ENCODE measurements at places on chromosomes 11 and 22. TPM values are rescaled to one million over a fixed set of nuclear protein-coding genes. Genes with fewer than 3 reads are reported as not detected.

DNA sequence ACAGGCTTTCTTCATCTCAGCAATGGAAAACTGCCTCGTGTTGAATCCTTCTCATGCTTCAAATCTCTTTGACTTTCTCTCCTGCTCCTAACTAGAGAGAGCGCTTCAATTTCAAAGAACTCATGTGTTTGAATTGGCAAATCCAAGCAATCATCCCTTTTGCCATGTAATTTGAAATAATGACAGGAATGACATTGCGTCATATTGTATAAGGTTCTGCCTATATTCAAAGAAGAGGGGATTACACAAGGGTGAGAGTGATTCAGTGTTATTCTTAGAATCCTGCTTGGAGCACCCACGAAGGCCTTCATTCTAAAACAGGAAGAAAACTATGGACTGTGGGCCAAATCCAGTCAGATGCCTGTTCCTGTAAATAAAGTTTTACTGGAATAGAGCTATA is 720.6 kb downstream of the JRKL start:
- no peaks in the 10 kb centered on the region for H3K4me1 ChIP-seq
- H3K36me3 ChIP-seq = no peaks in the 10 kb centered on the region
- H3K4me3 ChIP-seq = no peak overlapping the region
- no peak overlapping the region for H3K27ac ChIP-seq
- no peaks in the 10 kb centered on the region for H3K27me3 ChIP-seq
- DNase-seq = no peak

DNA sequence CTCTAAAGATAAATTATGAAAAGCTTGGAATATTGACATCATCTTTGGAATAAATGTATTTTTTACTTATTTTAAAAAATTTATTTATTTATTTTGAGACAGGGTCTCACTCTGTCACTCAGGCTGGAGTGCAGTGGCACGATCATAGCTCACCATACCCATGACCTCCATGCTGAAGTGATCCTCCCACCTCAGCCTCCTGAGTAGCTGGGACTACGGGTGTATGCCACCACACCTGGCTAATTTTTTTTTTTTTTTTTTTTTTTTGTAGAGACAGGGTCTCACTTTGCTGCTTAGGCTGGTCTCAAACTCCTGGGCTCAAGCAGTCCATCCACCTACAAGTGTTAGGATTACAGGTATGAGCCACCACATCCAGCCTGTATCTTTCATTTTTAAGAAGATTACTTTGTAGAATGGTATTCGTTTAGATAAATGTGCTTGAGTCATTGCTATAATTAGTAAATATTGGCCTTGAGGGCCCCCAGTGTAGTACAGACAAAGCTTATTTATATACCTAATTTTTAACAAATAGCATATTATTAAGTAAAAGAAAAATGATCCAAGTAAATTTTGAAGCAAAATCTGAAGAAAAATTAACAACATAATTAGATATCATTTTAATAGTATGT is 8.5 kb downstream of the SWAP70 start:
- no peaks in the 10 kb centered on the region for H3K36me3 ChIP-seq
- H3K4me1 ChIP-seq = no peaks in the 10 kb centered on the region
- H3K27me3 ChIP-seq = peaks cover 4% of the 10 kb centered on the region
- peak; percentile 17 for DNase-seq
- no peak overlapping the region for H3K27ac ChIP-seq
- H3K4me3 ChIP-seq = no peak overlapping the region

DNA sequence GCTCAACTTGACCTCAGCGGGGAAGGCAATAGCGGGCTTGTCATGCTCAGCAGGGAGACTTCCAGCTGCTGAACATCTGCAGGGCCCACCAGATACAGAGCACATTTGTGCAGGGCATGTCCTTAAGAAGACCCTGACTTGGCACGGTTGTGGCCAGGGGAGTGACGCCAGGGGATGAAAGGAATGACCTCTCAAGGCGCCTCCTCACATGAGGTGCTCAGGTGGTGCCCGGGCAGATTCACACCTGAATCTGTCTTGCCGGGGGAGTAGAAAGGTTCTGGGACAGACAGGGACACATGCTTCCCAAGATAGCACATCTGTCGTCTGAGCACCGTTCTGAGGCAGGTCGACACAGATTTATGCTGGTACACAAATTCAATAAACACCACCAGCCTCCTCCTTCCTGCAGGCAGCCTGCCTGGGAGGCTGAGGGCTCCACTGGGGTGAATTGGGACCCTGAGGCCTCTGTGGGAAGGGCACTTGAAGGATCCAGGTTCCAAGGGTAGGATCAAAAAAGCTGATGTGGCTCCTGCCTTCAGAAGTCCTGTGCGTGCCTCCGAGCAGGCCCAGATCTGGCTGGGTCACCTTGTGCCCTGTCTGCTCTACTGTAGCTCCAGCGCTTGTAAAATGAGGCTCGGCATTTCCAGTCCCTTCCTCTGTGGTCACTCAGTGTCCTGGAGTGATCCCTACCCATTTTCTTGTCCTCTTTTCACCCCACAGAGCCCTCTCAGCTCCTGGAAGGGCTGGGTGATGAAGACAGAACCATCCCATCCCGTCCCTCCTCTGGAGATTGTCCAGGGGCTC is 49.6 kb upstream of the NECTIN1 start:
- peaks cover 11% of the 10 kb centered on the region for H3K27me3 ChIP-seq
- H3K4me3 ChIP-seq = no peak overlapping the region
- H3K36me3 ChIP-seq = no peaks in the 10 kb centered on the region
- no peak for DNase-seq

- peaks cover 2% of the 10 kb centered on the region for H3K4me1 ChIP-seq
- DNase-seq = no peak
- no peak overlapping the region for H3K27ac ChIP-seq
Observed at GRCh38 chr11:93654226-93654625, 7.3 kb upstream of the CEP295 start.

- H3K36me3 ChIP-seq = no peaks in the 10 kb centered on the region
- H3K4me1 ChIP-seq = no peaks in the 10 kb centered on the region
- H3K27ac ChIP-seq = no peak overlapping the region
- peaks cover 16% of the 10 kb centered on the region for H3K27me3 ChIP-seq
- no peak for DNase-seq
Observed at GRCh38 chr11:123833095-123833494, 26.9 kb upstream of the OR6M1 start.

The PLXNB2 gene
- 22.1 TPM for total RNA-seq

The CELSR1 gene
- 0.36 TPM for total RNA-seq

The SLC29A2 gene
- total RNA-seq = 12.2 TPM

The SHISAL1 gene
- total RNA-seq = not detected

The F2 gene
- total RNA-seq = not detected

Measured in activated CD8-positive, alpha-beta T cell treated with anti-CD3 and anti-CD28 coated beads for 36 hours (primary cell).